KBM-7 (cell line): ENCODE measurements at places on chromosomes 7 and 10.

GRCh38 chr7:159094919-159095915, 49.5 kb downstream of the VIPR2 start:
- no peak for DNase-seq

DNA sequence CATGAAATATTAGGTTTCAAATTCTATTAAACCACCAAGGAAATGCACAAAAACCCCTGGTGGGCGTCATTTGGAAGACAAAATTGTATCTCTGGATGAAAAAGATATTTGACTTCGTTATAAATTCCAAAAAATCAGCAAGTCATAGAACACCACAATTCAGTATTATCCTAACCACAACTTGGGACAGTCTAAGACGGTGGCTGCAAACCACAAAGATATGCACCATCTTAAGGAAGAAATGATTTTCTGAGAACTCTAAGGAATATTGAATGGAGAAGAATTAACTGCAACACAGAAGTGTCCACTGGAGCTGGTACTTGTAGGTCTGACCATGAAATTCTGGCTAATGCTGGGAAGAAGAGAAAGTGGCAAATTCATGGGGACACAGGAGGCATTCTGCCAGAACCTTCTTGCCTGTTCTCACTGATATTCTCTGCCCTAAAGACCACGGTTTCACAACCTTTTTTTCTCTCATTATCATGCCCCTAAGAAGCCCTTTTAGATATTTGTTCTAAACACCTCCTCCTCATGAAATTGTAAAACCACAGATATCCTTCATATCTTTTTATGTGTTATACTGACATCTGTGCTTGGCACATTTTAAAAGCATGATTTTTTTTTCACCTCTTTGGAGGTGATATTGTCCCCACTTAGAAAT, 92.9 kb downstream of the SFMBT2 start:
- peak; percentile 25 for DNase-seq

GRCh38 chr7:48380921-48381320, 209.7 kb downstream of the ABCA13 start:
- DNase-seq: no peak

DNA sequence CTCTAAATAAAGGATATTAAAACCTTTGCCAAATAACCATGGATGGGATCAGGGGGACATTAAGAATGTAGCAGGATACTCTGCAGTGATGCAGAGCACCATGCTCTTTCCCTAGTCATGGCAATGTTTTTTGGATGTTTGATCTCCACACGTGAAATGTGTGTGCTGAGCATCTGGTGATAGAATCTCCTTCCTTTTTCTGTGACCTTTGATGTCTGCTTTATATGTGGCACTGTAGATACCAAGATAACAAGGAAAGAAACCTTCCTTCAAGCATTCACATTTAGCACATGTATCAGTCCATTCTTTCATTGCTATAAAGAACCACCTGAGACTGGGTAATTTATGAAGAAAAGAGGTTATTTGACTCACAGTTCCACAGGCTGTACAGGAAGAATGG, 87.7 kb upstream of the CYP2C9 start:
- peak; percentile 14 for DNase-seq

DNA sequence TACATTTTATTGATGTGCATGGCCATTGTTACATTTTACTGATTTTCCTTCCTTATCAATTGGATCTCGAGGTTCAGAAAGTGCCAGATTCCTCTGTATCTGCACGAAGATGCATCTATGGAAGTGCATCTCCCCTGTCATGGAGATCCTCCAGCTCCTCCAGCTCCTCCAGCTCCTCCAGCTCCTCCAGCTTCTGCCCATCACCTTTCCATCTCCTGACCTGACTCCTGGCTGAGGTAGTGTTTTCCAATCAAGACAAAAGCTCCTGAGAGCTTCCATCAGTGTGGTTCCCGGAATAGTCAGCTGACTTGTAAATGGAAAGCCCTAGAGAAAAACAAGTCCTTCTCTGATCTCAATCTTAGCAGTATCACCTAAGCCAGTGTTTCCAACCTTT, 90.8 kb upstream of the KLF6 start:
- DNase-seq: no peak

GRCh38 chr7:11557627-11558026, 274.4 kb downstream of the THSD7A start:
- peak; percentile 78 for DNase-seq

GRCh38 chr10:126843299-126843934, 61.8 kb upstream of the DOCK1 start:
- DNase-seq: no peak

DNA sequence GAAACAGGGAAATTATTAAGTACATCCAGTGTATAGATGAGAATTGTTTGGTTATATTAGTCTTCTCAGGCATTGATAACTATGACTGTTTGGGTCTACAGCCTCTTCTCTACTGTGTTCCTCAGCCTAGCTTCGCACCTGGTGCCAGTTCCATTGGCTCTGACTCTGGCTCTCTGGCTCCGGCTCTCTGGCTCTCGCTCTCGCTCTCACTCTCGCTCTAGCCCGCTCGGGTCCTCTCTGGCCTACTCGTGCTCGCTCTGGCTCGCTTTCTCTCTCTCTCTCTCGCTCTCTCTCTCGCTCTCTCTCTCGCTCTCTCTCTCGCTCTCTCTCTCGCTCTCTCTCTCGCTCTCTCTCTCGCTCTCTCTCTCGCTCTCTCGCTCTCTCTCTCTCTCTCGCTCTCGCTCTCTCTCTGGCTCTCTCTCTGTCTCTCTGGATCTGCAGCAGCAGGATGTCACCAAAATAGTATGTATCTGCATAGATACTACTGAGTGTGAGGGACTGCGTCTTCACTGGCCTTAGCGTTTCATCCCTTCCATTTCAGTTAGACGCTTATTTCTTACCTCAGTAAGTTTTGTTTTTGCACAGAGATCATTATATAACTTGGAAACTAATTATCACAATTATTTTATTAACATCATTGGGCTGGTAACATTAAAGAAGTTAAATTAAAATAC, 6.5 kb upstream of the SSBP1 start:
- no peak for DNase-seq

DNA sequence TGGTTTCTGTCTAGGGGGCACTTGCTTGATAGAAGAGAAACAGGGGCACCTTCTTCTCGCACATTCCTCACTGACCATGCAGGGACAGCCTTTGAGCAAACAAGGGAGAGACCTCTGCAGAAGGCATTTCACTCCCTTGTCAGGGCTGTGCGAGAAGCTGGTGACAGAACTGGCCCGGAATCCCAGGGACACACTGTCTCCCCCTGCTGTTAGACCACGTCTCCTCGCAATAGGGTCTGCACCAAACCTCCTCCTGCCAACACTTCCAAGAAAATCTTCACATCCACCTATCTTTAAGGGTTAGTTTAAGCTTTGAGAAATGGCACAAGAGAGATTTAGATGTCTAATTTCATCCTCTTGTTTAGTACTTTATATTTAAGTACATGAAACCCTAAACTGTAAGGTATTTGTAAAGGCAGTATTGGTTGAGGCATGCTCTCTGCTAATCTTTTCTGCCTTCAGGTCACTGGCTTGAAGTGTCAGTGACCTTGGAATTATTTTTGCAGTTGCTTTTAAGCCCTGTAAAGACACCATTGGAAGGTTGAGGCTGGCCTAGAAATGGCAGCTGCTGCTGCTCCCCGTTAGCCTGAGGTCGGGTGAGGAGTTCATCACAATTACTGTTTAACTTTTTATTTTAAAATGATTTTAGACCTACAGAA, 37.0 kb downstream of the RBM20 start:
- DNase-seq: peak; percentile 57
